Upper lobe of right lung (tissue), 1 donor: ENCODE measurements at places on chromosomes 16 and 17. TPM values are rescaled to one million over a fixed set of nuclear protein-coding genes. Genes with fewer than 3 reads are reported as not detected.

GRCh38 chr17:76447931-76448652 lies 4.9 kb downstream of the UBE2O start:
- DNase-seq: no peak
- no peak overlapping the region for H3K4me3 ChIP-seq
- H3K27ac ChIP-seq: no peak overlapping the region

- peak; percentile 60 for DNase-seq
- H3K4me3 ChIP-seq: no peak overlapping the region
These were observed 66.6 kb upstream of the CHMP6 start for GRCh38 chr17:80924807-80925610.

DNA sequence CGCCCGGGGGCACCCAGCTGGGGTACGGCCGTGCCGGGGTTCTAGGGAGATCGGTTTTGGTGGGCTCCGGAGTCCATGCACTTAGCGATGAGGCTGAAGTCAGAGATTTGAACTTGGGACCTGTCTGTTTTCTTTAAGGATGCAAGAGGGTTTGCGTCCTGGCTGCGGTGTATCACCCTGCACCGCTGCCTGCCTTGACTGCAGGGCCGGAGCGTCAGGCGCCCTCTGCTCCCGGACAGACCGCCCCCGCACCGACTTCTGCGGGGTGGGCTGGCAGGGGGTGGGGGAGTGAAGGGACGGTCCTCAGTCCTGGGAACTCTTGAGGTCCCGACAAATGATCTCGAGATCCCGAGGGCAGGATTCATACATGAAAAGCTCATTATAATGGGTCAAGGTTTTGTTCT lies 701 bp downstream of the PDP2 start:
- H3K27me3 ChIP-seq: no peaks in the 10 kb centered on the region
- H3K36me3 ChIP-seq: peaks cover 19% of the 10 kb centered on the region
- H3K27ac ChIP-seq: peak overlapping the region; percentile 90
- H3K4me3 ChIP-seq: peak overlapping the region; percentile 88

DNA sequence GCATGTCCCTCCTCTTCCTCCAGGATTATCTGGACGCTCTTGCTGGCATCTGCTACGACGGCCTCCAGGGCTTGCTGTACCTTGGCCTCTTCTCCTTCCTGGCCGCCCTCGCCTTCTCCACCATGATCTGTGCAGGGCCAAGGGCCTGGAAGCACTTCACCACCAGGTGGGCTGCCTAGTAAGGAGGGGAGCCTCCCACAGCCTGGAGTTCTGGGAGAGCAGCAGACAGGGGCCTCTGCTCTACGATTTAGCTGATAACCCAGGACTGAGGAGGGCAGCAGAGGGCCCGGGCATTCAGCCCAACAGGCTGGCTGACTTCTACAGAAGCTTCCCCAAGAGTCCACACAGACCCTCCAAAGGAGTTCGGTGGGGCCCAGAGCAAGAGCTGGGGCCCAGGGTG lies 21.8 kb upstream of the DNAI2 start:
- H3K27me3 ChIP-seq: no peaks in the 10 kb centered on the region
- no peaks in the 10 kb centered on the region for H3K4me1 ChIP-seq
- no peaks in the 10 kb centered on the region for H3K36me3 ChIP-seq
- no peak overlapping the region for H3K27ac ChIP-seq
- DNase-seq: no peak

FBXL16 gene
- 3.6 TPM for total RNA-seq

HOXB2 gene
- total RNA-seq: 11.0 TPM
